ENCODE measurements at places on chromosomes 1 and 21. TPM values are rescaled to one million over a fixed set of nuclear protein-coding genes. Genes with fewer than 3 reads are reported as not detected.

DNA sequence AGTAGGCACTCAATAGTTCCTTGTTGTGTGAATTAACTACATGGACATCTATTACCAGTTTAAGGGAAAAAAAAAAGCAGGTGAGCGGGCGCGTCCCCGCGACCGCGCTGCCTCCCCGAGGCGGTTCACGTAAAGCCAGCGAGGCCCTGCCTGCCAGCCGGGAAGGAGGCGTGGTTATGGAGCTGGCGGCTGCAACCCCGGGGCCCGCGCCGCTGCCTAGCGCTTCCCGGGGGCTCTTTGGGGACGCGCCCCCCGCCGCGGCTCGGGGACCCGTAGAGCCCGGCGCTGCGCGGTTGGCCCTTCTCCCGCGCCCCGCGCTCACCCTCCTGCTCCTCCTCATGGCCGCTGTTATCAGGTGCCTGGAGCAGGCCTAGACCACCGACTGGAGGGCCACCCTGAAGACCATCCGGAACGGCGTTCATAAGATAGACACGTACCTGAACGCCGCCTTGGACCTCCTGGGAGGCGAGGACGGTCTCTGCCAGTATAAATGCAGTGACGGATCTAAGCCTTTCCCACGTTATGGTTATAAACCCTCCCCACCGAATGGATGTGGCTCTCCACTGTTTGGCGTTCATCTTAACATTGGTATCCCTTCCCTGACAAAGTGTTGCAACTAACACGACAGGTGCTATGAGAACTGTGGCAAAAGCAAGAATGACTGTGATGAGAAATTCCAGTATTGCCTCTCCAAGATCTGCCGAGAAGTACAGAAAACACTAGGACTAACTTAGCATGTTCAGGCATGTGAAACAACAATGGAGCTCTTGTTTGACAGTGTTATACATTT is 2.6 kb upstream of the CC2D1B start:
- peak; percentile 81 for DNase-seq

DNA sequence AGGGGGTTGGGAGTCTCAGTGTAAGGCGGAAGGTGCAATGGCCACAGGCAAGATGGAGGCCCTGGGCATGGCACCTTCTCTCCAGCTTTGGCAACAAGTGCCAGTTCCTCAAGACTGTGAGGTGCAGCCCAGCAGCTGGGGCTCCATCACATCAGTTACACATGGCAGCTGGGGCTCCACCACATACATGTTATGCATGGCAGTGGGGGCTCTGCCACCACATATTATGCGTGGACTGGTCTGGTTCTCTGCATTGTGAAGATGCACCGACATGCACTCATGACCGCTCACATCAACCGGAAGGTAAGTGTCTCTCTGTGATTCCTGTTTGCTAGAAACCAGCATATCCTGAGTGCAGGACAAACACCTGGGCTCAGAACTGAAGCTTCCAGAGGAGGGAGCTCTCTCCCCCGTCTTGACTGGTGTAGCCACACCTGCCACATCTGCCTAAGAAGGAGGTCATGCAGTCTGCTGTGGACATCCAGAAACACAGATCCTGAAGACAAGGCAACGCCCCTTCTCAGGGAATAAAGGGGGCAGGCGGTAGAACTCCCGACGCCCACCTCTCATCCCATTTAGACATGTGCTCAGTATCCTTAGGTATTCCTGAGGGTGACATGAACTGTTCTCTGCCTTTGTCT is 104.1 kb upstream of the TMPRSS2 start:
- DNase-seq = peak; percentile 85

GRCh38 chr1:14866911-14867612 is 268.6 kb downstream of the KAZN start:
- DNase-seq = no peak

- no peak for DNase-seq
Measured at GRCh38 chr1:196603651-196604050, 4.6 kb downstream of the KCNT2 start.

- no peak for DNase-seq
Measured at GRCh38 chr1:23555270-23555985, 3.9 kb downstream of the ID3 start.

GRCh38 chr1:156926175-156926574 is 5.7 kb downstream of the LRRC71 start:
- DNase-seq = peak; percentile 81

- no peak for DNase-seq
Measured at GRCh38 chr1:243930822-243931671, 81.0 kb upstream of the AKT3 start.

DNA sequence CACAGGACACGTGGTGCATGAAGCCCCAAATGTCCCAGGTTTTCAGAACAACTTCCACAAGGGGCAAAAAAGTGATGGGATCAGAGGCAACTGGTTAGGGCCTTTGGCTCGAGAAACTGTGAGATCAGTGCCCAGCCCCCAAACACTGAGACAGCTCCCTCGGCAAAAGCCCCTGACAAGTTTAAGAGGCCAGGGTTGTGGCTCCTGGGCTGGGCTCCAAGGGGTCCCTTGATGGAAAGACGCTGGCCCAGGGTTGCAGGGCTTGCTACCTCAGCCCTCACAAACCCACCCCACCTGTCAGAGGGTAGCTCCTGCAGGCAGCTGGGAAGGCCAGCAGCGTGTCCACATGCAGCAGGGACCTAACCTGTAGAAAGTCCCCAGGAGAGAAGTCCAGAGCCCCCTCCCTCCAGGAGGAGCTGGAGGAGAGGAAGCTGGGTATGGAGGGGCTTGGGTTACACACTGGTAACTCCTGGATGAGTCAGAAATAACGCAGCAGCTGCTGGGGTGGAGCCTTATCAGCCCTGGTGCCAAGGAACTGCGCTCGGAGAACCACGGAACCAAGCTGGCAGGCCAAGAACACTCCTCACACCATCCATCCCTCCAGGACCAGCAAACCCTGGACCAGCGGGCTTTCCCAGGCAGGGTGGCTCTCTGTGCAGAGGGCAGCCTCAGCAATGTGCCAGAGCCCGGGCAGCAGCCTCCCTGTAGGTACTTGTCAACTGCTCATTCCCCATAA is 37.5 kb downstream of the CTNNBIP1 start:
- no peak for DNase-seq

GRCh38 chr1:161966067-161966466 is 57.6 kb downstream of the OLFML2B start:
- DNase-seq = no peak

GRCh38 chr21:32190493-32191144 is 88.2 kb downstream of the MIS18A start:
- no peak for DNase-seq

DNA sequence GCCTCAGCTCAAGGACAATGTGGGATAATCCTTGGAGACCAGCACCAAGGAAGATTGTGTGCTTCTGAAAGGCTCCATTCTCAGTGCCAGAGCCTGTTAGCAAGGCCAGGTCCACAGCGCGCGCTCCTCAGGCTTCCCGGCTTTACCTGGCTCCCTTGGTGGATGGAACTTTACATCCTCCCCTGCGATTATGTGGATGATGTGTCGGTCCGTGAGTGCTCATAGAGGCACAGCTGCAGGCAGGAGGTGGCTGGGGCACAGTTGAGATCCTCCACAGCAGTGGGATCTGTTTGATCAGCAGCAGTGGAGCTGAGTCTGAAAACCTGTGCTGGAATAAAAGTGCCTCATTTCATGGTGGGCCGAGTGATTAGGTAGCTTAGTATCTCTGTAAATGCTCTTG is 62.7 kb downstream of the PRDM2 start:
- no peak for DNase-seq

DNA sequence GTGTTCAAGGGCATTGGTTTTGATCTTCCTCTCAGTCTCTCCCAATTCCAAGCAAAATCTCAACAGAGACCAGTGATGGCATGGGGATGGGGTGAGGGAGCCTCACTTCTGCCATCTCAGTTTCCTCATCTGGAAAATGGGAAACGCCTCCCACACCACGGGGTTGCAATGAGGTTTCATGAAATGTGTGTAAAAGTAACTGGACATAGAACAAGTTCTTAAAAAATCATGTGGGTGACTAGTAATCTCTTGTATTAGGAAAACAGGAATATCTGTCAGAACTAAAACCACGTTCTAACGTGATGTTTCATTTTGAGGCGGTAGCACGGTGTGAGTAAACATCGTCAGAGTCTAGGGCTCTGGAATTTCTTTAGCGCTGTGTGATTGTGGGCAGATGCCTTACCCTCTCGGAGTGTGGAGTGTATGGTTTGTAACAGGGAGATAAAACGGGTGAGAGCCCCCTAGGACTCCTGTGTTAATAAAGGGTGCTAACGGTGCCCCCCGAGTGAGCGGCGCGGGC is 55.5 kb upstream of the DNAJC6 start:
- DNase-seq = no peak

- DNase-seq = no peak
Measured at GRCh38 chr1:63068626-63069025, 253.7 kb upstream of the FOXD3 start.

DNA sequence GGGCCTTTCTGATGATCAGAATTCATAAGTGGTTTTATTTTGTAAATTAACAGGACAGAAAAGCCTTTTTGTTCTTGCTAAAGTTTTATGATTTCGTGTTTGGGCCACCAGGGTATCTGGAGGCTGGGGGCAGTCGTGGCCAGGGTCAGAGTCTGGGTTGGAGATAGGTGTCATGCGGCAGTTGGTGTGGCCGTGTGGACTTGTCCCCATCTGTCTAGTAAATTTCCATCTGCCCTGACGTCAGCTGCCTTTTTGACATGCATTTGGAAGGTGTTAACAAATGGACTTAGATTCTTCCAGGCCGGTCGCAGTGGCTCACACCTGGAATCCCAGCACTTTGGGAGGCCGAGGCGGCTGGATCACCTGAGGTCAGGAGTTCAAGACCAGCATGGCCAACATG is 56.8 kb downstream of the SKI start:
- DNase-seq = no peak

DNA sequence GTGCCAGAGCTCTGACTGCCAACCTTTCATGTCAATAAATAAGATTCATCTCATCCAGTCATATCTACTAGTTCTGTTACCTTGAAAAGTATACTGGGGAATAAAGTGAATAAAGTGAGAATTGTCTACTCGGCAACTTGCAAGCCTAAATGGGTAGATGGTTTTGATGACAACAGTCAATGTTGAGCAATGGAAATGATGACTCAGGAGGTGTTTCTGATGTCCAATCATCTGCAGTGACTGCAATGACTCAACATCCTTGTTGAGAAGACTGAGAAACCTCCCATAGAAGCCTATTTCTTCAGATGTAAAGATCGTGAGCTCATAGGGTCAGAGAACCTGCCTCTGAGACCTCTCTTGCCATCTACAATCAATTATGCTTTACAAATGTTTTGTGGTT is 276.4 kb downstream of the SPATA17 start:
- no peak for DNase-seq

GRCh38 chr1:224454402-224455055 is 19.9 kb upstream of the WDR26 start:
- peak; percentile 66 for DNase-seq

Gene LCE1C
- total RNA-seq = not detected

Gene KRTAP19-1
- not detected for total RNA-seq

Gene MPL
- not detected for total RNA-seq

Gene RNASEL
- 23.9 TPM for total RNA-seq

Gene TBX15
- total RNA-seq = not detected

Gene PRELP
- total RNA-seq = 5.6 TPM

Gene SH2D5
- total RNA-seq = 0.07 TPM

Gene CFAP141
- not detected for total RNA-seq

Gene CELA2B
- not detected for total RNA-seq

All from mucosa of descending colon (tissue), 3 donors.